ENCODE measurements at places on chromosomes 13 and 19.

- no peak for DNase-seq
These were observed 1700.6 kb downstream of the PCDH9 start for GRCh38 chr13:65529541-65529940.

- no peak for DNase-seq
These were observed 1002.4 kb downstream of the SLITRK1 start for GRCh38 chr13:82879921-82880320.

DNA sequence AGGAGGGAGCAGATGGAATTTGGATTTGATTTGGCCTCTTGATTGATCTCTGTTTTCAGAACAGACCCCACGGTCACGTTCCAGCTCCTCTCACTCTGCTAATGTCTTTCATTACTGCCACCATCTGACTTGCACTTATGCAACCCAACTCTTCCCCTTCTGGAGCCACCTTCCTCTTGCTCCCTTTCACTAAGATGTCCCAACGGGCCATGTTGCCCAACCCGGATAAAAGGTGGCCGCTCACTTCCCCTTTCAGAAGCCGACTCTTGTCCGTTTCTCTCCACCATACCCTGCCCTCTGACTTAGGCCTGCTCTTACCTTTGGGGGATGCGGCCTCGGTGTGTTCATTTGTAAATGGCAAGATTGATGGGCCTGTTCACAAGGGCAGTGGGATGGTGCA is 27.4 kb upstream of the CYP4F8 start:
- DNase-seq = no peak

GRCh38 chr13:40923867-40924266 is 95.2 kb downstream of the ELF1 start:
- DNase-seq = no peak

GRCh38 chr19:3577723-3578344 is 5.1 kb downstream of the HMG20B start:
- no peak for DNase-seq

DNA sequence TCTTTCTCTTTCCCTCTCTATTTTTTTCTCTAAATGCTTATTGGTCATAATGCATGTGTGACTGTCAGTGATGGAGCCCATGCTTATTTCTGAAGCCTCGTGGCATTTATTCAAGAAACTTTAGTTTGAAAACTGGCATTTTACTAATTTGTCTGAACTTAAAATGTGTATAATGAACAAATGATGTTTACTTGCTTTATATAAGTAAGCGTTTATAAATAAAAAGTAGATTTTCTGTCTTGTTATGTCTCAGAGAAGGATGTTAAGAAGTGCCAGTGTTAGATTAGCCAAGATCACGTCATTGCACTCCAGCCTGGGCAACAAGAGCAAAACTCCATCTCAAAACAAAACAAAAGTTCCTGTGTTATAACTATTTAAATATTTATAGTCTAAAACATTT is 1568.1 kb downstream of the EFNB2 start:
- no peak for DNase-seq

- DNase-seq = no peak
These were observed 24.3 kb downstream of the ARL11 start for GRCh38 chr13:49652355-49653305.

GRCh38 chr13:43166644-43167457 is 143.5 kb downstream of the DNAJC15 start:
- DNase-seq = no peak

GRCh38 chr13:110698689-110699088 is 7.2 kb downstream of the CARS2 start:
- no peak for DNase-seq

GRCh38 chr19:41859618-41860418 is at the start of gene RPS19:
Gene RPS19, plus strand, starts transcription at chr19:41860255. Its CDS starts 520 bp downstream, at chr19:41860775.
- peak; percentile 97 for DNase-seq

GRCh38 chr13:109090796-109091195 is 461.4 kb downstream of the MYO16 start:
- no peak for DNase-seq

DNA sequence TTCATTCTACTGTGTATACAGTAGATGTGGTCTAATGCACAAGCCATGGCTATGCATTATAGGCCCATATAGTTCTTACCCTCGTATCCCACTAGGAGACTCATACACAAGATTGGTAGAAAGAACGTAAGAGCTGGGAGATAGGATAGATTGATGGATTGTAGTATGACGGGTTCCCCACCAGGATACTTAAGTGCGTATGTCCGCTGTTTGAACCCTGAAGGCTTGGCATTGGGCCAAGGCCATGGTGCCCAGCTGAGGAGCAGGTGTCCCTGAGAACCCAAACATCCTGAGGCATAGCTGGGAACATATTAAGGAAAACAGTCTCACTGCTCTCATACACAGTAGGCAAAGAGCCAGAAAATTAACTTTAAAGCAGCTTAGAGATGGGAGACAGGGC is 617.5 kb upstream of the KLF12 start:
- no peak for DNase-seq

- peak; percentile 31 for DNase-seq
These were observed 7.6 kb downstream of the CAPN12 start for GRCh38 chr19:38736413-38737280.

GRCh38 chr19:44753626-44753931 is 5.1 kb downstream of the BCL3 start:
- DNase-seq = no peak

DNA sequence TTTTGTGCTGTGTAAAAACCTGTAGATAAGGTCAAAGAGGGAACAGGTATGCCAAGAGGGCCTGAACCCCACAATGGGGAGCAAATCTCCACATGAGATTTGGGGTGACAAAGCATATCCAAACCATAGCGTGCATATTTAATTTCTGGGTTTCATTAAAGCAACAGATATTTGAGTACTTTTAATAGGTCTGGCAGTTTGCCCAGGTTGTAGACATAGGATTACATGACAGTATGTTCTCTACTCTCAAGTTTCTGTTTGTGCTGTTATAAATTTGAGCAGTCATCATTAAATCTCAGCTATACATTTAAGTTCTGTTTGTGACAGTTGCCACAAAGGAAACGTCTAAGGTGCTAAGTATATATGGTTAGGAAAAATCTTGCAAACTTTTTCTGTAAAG is 236.4 kb downstream of the ATP8A2 start:
- DNase-seq = no peak

DNA sequence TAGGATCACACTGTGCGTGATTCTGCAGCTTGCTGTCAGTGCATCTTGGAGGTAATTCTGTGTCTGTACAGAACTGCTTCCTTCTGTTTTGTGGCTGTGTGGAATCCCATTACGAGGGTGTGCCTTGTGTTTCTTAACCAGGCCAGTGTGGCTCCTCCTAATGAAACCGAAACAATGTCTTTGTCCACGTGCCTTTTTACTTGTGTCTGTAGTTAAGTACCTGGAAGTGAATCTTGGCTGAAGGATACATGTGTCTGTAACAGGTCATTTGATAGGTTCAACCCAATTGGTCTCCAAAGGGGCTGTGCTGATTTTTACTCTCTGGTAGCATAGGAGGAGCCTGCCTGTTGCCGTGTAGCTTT is 13.1 kb downstream of the NOP53 start:
- no peak for DNase-seq

- DNase-seq = peak; percentile 39
These were observed 878 bp upstream of the ADAMTSL5 start for GRCh38 chr19:1513499-1514294.

GRCh38 chr19:42596391-42597072 is 1.8 kb upstream of the CEACAM8 start:
- peak; percentile 4 for DNase-seq

Data from activated CD4-positive, CD25-positive, alpha-beta regulatory T cell treated with anti-CD3 and anti-CD28 coated beads, Interleukin-2, amount 50 U/mL, for 16 hours (primary cell).